ENCODE measurements at places on chromosomes 16 and 17.

GRCh38 chr16:77863250-77863649 lies 74.9 kb downstream of the VAT1L start:
- no peak for DNase-seq

GRCh38 chr16:49015225-49015592 lies 266.4 kb downstream of the CBLN1 start:
- no peak for DNase-seq

GRCh38 chr17:34663714-34664113 lies 84.3 kb downstream of the TMEM132E start:
- no peak for DNase-seq

GRCh38 chr16:86752582-86753175 lies 174.3 kb downstream of the FOXL1 start:
- DNase-seq, result no peak

DNA sequence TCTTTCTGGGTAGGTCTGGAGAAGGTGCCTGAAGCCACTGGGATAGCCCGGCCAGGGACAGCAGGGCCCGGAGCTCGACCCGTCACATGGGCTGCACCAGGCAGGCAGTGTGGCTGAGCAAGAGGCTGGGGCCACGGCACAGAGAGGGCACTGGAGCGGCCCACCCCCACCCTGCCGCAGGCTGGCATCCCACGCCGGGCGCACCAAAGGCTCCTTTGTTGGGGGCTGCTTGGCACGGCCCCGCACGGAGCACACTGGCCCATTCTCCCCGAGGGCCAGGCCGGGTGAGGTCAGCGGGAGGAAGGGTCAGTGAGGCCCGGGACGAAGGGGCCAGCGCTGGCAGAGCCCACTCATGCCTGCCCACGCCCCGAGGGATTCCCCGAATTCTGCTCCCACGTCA lies 36.5 kb upstream of the PVALEF start:
- no peak for DNase-seq

GRCh38 chr16:63200940-63201339 lies 1164.7 kb upstream of the CDH8 start:
- DNase-seq, result no peak

DNA sequence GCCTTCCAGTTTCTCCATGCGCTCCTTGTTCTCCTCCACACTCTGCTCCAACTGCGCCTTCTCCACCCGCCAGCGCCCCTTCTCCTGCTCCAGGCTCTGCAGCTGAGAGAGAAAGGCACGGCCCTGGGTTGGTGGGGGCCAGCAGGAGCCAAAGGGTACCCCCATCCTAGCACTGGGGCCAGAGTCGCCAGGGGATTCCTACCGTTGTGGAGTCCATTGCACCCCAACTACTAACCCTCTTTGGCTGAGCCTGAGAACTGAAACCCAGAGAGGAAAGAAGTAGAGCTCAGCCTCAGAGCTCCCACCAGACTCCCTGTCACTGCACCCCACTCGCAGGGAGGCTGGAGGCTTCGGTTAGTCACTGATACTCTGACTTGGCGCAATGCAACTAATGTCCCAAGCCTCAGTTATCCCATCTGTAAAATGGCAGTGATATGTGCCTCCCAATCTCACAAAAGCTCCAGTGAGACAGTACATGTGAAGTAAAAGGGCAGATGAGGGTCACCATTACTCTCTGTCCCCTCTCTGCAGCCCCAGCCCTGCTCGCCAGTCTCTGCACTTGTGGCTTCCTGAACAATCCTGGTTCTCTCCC lies 6.2 kb upstream of the SAMD14 start:
- DNase-seq, result no peak

DNA sequence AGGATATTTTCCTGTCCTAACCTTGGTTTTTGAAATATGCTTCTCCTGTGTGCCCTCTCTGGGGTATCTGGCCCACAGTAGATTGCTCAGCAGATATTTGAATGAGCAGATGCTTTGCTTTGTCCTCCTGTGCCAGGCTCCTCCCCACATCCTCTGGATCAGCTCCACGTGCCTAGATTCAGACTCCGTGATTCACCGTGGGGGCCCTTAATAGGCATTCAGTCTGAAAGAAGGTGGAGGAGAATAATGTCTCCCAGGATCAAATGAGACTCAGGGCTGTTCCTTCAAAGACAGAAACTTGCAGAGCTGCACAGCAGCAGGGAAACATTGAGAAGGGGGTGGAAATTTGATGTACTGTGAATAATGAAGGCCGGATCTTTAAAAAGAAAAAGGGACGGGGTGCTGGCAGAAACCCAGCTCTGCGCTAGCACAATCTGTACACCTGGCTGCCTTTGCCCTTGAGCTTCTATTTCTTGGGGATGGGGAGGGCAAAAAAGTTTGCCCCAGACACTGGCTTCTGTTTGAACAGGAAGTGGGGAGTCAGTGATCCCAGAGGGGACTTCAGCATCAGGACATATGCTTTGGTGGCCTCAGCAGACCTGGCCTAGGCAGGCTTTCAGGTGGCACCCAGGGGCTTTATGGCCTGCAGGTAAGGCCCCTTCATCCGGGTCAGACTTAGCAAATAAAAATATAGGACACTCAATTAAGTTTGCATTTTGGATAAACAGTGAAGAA lies 15.9 kb upstream of the SLC12A3 start:
- DNase-seq, result no peak

GRCh38 chr17:75650874-75651273 lies 16.1 kb downstream of the RECQL5 start:
- no peak for DNase-seq

GRCh38 chr17:27670791-27671590 lies 40.0 kb downstream of the LGALS9 start:
- no peak for DNase-seq

GRCh38 chr17:77546772-77547241 lies 406.0 kb downstream of the SEC14L1 start:
- no peak for DNase-seq

- no peak for DNase-seq
These were observed 411.7 kb downstream of the HS3ST3B1 start for GRCh38 chr17:14712611-14713021.

DNA sequence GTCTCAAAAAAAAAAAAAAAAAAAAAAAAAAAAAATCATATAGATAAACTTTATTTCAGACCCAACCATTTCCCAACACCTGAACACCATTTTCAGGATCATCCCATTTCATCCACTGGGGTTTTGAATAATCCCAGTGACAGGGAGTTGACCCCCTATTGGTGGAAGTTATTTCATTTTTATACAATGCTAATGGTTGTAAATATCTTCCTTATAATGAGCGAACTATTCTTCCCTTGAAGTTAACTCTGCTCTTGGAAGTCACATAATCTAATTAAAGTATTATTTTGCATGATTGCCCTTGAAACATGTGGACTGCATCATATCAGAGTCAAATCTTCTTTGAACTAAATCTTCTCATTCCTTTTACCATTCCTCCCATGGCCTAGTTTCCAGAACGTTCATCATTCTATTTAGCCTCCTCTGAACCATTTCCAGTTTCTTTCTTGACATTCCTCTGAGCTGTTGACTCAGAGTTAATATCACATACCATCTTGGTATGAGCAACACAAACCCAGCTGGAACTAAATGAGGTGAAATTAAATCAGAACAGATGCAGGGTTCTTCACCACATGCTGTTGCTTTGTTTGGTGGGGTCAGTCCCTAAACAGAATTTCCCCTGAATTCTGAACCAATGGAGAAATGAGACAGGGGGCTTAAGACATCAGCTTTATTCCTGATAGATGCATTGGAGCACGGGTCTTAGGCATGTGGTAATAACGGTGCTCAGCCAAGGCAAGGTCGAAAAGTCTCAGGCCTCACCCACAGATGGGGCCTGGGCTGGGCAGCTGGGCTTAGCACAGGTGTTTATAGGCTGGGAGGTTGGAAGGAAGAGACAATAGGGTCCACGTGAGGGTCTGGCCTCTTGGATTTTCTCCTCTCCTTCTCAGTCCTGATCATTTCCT lies 8.9 kb downstream of the HSD17B2 start:
- no peak for DNase-seq

- DNase-seq, result no peak
These were observed 6.7 kb upstream of the PHF12 start for GRCh38 chr17:28957992-28958355.

DNA sequence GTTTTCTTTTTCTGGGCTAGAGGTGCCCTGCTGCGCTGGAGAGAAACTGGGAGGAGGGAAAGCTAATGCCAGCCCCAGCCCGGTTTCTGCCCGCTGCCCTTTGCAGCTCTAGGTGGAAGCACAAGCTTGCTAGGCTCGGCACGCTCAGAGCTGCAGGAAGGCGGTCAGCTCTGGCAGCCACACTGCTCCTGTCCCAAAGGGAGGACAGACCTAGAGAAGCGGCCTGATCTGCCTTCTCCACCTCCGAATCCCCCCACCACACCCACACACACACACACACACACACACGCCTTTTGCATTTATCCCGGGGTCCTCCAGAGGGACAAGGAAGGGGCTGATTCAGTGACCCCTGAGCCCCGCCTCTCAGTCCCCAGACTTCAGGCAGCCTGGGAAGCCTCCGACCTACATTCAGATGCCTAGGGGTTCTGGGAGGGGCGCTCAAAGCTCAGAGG lies 418.1 kb downstream of the SOX9 start:
- no peak for DNase-seq
